ENCODE measurements at places on chromosomes 16 and 17.

DNA sequence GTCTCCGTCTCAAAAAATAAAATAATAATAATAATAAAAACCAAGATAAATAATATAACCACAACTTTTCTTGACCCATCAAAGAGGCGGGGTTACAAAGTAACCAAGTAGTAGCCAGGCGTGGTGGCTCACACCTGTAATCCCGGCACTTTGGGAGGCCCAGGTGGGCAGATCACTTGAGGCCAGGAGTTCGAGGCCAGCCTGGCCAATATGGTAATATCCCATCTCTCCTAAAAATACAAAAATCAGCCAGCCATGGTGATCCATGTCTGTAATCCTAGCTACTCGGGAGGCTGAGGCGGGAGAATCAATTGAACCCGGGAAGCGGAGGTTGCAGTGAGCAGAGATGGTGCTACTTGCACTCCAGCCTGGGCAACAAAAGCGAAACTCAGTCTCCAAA lies 45.3 kb downstream of the ADCY9 start:
- DNase-seq: no peak

DNA sequence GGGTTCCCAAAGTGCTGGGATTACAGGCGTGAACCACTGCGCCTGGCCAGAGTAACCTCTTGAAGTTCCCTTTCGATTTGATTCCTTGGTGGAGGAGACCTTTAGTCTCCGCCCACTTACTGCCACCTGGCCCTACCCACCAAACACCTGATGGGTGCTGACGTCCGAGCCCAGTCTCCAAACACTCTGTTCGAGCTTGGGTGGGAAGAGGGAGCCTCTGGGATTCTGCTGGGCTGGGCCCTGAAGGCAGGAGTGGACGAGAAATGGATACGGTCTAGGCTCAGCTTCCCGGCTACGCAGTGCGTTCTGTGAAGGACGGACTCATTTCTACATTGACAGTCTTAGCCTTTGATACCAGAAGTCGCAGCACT lies 870 bp upstream of the ITGA3 start:
- no peak for DNase-seq

- DNase-seq: no peak
Observed at GRCh38 chr16:83682116-83682867, 125.5 kb upstream of the HSBP1 start.

DNA sequence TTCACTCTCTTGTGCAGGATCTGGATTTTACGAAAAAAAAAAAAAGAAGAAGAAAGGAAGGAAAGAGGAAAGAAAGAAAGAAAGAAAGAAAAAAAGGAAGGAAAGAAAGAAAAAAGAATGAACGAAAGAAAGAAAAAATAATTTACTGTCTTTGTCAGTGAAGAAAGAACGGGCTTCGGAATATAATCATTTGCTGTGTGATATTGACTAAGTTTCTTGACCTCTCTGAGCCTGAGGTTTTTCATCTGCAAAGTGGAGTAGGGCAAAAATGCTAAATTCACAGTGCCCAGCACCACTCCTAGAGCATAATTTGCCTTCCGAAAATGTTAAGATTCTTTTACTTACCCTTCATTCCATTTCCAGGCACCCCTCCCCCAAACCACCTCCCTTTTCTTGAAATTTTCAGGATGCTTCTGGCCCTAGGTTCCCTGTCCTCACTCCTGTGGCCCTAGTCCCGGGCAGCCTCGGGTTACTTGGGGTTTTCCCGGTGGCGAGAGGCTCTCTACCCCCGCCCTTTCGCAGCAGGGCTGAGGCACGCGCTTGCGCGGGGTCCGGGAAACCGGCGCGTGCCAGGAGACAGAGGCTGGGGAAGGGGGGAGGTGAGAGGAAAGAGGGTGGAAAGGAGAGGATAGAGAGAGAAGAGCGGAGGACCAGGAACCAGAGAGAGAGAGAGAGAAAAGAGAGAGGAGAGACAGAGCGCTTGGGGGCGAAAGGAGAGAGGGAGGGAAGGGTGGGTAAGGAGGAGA lies at the start of gene CNTNAP1:
CNTNAP1 (plus strand) TSS at position 556 of the 746 bp plus-strand sequence. CDS start 299 bp downstream, outside the sequence.
- DNase-seq: no peak

DNA sequence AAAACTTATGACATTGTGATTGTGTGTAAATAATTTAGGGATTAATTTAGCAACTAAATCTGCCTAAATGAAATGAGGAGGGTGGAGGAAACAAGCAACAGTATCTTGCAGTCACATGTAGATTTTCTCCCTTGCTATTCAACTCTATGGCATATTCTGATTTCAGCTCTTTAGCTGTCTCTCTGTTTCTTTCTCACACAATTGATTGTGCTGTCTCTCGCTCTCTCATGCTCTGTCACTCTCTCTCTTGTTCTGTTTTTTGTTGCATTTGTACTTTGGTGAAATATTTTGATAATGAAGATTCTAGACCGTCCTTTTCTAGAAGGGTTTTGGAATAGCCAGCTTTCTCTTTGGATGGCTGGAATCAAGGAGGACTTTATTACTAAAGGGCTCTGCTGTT lies 70.6 kb downstream of the BCAS3 start:
- no peak for DNase-seq

GRCh38 chr17:6539871-6540270 lies 16.5 kb downstream of the PITPNM3 start:
- DNase-seq: no peak

DNA sequence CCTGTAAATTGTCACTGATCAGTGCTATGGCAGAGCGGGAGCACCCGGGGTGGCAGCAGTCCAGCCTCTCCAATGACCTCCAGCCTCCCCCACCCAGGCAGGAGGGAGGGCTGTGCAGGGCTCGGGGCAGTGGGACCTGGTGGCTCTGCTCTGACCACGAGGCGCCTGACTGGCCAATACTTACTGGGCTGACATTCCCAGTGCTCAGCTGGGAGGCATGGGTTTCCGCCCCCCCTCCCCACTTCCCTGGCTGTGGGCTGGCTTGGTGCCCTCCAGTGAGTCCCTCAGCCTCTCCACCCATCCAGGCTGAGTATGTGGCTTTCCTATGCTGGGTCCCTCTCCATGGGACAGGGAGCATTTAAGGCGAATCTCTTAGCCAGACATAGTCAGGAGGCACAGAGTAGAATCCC lies 2.7 kb downstream of the SOCS3 start:
- DNase-seq: no peak

DNA sequence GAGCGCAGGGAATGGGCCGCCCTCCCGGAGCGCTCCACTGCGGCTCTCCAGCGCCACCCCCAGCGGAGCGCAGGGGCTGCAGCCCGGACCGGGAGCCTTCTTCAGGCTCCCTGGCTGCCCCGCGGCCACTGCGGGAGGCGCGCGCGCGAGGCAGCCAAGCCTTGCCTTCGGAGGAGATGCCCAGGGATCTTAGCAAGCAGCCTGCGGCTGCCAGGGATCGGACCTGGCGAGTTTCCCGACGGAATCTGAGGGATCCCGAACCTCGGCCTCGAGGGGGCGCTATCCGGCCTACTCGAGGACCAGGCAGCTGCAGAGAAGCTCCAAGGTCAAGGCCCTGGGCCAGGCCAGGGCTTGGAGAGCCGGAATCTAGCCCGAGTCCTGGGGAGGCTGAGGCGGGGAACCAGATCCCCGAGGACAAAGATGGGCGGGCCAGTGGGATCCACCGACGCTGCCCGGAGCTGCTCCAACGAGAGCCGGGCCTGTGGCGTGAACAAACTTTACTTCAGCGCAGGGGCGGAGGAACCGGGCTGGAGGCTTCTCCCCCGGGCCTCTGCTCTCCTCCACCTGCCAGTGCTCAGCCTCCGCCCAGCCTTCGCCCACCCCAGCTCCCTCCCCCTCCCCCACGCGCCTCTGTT lies at the start of gene IRX6:
IRX6 (plus strand) TSS at position 567 of the 635 bp plus-strand sequence. CDS start 889 bp downstream, outside the sequence.
- DNase-seq: no peak

DNA sequence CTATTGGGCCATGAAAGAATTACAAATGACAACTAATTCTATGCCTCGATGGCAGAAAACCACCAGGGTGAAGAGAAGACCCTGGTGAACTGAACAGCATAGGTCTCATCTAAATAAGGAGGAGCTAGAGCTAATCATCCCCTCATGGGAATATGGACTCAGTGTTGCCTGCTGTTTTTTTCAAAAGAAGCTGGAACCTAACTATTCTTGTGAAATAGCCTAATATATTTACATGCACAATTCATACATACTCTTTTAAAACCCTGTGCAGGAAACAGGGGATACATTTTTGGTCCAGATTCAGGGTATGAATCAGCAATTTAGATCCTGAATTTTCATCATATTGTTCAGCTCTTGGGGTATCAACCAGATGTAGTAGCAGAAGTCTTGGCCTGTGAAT lies 560.6 kb downstream of the TOX3 start:
- DNase-seq: no peak

GRCh38 chr17:55693254-55694216 lies 29.1 kb downstream of the TMEM100 start:
- no peak for DNase-seq

DNA sequence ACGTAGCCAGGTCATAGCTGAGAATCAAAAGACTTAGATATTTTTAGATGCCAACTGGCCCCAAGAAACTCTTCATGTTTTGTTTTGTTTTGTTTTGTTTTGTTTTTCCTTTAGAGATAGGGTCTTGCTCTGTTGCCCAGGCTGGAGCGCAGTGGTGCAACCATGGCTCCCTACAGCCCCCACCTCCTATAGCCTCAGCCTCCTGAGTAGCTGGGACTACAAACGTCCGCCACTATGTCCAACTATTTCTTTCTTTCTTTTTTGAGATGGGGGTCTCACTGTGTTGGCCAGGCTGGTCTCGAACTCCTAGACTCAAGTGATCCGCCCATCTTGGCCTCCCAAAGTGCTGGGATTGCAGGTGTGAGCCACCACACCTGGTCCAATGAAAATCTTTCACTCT lies 107.1 kb downstream of the ADCY9 start:
- DNase-seq: no peak

GRCh38 chr16:12082226-12082887 lies 105.8 kb downstream of the SNX29 start:
- no peak for DNase-seq

GRCh38 chr16:69133373-69133954 lies 1.0 kb downstream of the UTP4 start:
- DNase-seq: no peak

GRCh38 chr16:79986352-79986751 lies 385.8 kb upstream of the MAF start:
- DNase-seq: no peak

DNA sequence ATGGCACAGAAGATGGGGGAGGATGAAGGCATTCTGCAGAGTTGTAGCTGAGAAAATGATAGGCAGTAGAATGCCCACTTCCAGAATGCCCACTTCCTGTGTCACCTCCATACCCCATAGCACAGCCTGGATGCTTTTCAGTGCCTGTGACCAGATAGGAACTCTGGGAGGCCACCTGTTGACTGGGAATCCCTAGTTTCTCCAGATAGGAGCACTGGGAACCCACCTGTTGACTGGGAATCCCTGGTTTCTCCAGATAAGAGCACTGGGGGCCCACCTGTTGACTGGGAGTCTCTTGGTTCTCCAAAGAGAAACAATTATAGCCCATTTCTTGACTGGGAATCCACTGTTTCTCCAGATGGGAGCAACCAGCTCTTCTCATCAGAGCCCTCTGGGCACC lies 11.6 kb downstream of the CPHXL start:
- DNase-seq: no peak

DNA sequence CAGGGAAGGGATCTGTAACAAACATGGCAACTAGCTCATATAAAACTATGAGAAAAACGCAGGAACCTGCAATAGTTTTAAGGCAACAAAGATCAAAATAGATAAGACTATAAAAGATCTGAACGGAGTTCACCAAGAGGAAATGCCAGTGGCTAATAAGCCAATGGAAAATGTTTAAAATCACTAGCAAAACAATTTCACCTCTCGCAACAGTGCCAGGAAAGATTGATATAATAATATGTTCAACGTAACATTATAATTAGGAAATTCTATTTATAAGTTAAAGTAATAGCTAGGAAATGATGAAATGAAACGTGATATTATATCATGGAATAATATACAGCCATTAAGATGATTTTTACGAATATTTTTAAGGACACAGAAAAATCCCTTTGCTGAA lies 16.0 kb downstream of the MRC2 start:
- DNase-seq: no peak

- DNase-seq: no peak
Observed at GRCh38 chr16:81195885-81196534, 42.5 kb upstream of the BCO1 start.

- no peak for DNase-seq
Observed at GRCh38 chr17:50818921-50819657, 16.3 kb upstream of the WFIKKN2 start.

DNA sequence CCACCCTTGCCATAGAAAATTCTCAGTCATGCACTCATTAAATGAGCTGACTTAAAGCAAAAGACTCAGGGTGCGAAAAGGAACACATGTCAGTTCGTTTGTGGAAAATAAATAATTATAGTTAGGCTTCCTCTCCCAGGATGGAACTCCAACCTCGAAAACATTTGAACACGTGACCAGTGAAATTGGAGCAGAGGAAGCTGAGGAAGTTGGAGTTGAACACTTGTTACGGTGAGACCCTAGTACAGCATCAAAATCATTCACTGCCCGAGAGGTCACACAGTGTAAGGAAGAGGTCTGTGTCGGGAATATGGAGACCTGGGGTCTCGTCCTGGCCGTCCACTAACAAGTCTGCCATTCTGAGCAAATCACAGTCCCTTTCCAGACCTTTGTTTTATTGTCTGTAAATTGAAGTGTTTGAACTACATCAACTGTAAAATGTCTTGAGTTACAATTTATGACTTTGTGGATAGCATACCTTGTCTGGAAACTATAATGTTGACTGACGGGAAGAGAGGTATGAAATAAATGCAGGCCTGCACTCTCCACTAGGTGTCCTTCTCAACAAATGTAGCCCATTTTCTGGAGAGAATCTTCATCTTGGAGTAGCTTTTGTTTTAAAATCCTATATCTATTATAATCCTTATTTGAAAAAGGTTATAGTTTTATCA lies 7.7 kb downstream of the PSMD7 start:
- no peak for DNase-seq

DNA sequence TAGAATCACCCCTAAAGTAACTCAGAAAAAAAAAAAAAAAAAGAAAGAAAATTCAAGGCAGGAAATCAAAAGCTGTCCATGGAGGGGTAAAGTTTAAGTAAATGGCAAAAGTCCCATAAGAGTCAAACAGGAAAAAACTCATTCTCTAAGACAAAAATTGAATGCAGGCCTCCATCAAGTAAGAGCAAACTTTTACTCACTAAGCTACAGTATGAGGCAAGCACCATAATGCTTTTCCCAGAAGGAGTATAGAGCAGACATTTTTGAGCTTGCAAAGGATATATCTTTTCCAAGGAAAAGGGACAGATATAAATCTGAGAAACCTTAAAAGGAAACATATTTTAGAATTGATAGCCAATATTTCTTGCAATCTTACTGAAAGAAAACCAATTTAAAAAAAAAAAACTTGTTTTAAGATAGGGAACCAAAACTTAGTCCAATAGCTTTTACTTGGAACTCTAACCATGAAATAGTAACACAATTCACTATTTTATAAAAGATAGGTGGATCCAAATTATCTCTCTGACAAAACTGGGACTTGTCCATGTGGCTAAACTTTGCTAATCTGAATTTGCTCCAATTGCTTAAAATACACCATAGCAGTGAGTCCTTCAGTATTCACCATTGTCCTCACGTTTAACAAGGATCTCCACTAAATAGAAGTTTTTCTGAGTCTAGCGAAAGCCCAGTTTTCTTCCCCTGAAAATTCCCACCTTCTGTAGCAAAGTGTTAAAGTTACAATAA lies 99.8 kb downstream of the CDH11 start:
- DNase-seq: no peak

GRCh38 chr17:19386974-19387920 lies at the start of gene MFAP4:
Gene MFAP4 (minus strand): TSS chr17:19387190. CDS start chr17:19387155, 35 bp downstream.
- DNase-seq: no peak

GRCh38 chr16:27618165-27618564 lies 68.2 kb downstream of the KATNIP start:
- no peak for DNase-seq

- no peak for DNase-seq
Observed at GRCh38 chr17:15462976-15463772, 4.2 kb downstream of the CDRT4 start.

- DNase-seq: no peak
Observed at GRCh38 chr16:59463776-59464175, 729.7 kb upstream of the GOT2 start.

All from stimulated activated CD8-positive, alpha-beta memory T cell treated with anti-CD3 and anti-CD28 coated beads, Interleukin-2, amount 100 ng/mL, for 1 hour (primary cell).